SJSA1 (cell line): ENCODE measurements at places on chromosomes 7 and 10. TPM values are rescaled to one million over a fixed set of nuclear protein-coding genes. Genes with fewer than 3 reads are reported as not detected.

Gene ZNF503
- total RNA-seq = 2.6 and 6.0 TPM in 2 replicates

Gene CALHM3
- not detected in 2 replicates for total RNA-seq

Gene SHH
- total RNA-seq = not detected in 2 replicates

Gene UNCX
- not detected in 2 replicates for total RNA-seq

GRCh38 chr10:65719790-65720189 is 1206.0 kb upstream of the LRRTM3 start:
- H3K27ac ChIP-seq = no peak overlapping the region
- no peak for DNase-seq
- H3K36me3 ChIP-seq = no peaks in the 10 kb centered on the region
- no peaks in the 10 kb centered on the region for H3K27me3 ChIP-seq
- H3K4me3 ChIP-seq = no peak overlapping the region
- H3K4me1 ChIP-seq = no peaks in the 10 kb centered on the region

GRCh38 chr7:34034728-34035127 is 129.4 kb downstream of the BMPER start:
- no peaks in the 10 kb centered on the region for H3K27me3 ChIP-seq
- no peak overlapping the region for H3K4me3 ChIP-seq
- DNase-seq = no peak
- peaks cover 44% of the 10 kb centered on the region for H3K4me1 ChIP-seq
- no peaks in the 10 kb centered on the region for H3K36me3 ChIP-seq
- H3K27ac ChIP-seq = no peak overlapping the region; the same call in 1 of the 2 replicates

DNA sequence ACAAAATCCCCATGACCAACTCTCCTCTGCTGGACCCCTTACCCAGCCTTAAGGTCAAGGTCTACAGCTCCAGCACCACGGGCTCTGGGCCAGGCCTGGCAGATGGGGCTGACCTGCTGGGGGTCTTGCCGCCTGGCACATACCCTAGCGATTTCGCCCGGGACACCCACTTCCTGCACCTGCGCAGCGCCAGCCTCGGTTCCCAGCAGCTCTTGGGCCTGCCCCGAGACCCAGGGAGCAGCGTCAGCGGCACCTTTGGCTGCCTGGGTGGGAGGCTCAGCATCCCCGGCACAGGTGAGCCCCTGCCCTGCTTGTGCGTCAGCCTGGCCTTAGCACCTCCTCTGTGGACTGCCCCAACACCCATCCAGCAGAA is 27.5 kb upstream of the SLC29A3 start:
- no peak overlapping the region for H3K4me3 ChIP-seq
- H3K4me1 ChIP-seq = no peaks in the 10 kb centered on the region
- H3K27ac ChIP-seq = no peak overlapping the region
- H3K27me3 ChIP-seq = no peaks in the 10 kb centered on the region
- no peaks in the 10 kb centered on the region for H3K36me3 ChIP-seq
- DNase-seq = no peak

DNA sequence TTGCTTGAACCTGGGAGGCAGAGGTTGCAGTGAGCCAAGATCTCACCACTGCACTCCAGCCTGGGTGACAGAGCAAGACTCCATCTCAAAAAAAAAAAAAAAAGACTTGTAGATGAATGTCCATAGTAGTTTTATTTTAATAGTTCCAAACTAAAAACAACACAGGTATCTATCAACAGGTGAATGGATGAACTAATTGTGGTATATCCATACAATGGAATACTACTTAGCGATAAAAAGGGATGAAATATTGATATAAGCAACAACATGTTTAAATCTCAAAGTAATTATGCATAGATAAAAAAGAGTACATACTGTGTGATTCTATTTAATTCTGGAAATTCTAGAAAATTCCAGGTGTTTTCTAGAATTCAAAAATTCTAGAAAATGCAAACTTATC is 37.5 kb upstream of the MRPS16 start:
- H3K27ac ChIP-seq = no peak overlapping the region
- H3K36me3 ChIP-seq = no peaks in the 10 kb centered on the region
- H3K4me1 ChIP-seq = no peaks in the 10 kb centered on the region
- no peak overlapping the region for H3K4me3 ChIP-seq

GRCh38 chr7:92987538-92987937 is 130.2 kb downstream of the SAMD9 start:
- H3K4me1 ChIP-seq = peaks cover 13% of the 10 kb centered on the region
- peak overlapping the region; percentile 5; the same call in 1 of the 2 replicates for H3K27ac ChIP-seq
- H3K27me3 ChIP-seq = no peaks in the 10 kb centered on the region
- no peak for DNase-seq
- no peaks in the 10 kb centered on the region for H3K36me3 ChIP-seq

DNA sequence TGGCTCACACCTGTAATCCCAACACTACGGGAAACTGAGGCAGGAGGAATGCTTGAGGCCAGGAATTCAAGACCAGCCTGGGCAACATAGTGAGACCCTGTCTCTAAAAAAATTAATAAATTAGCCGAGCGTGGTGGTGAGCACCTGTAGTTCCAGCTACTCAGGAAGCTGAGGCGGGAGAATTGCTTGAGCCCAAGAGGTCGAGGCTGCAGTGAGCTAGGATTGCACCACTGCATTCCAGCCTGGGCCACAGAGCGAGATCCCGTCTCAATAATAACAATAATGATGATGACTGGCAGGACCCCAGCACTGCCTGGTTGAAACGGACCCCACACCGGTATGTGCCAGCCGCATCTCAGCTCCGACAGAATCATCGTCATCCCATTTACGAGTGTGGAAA is 93.0 kb downstream of the ELFN1 start:
- no peak for DNase-seq
- no peaks in the 10 kb centered on the region for H3K4me1 ChIP-seq
- H3K27me3 ChIP-seq = no peaks in the 10 kb centered on the region
- no peak overlapping the region for H3K4me3 ChIP-seq
- H3K27ac ChIP-seq = no peak overlapping the region

GRCh38 chr10:21532694-21533466 is 1.2 kb upstream of the MLLT10 start:
- DNase-seq = no peak
- H3K36me3 ChIP-seq = peaks cover 11% of the 10 kb centered on the region
- peaks cover 16% of the 10 kb centered on the region for H3K4me1 ChIP-seq
- H3K27me3 ChIP-seq = no peaks in the 10 kb centered on the region
- H3K27ac ChIP-seq = peak overlapping the region; percentile 88

GRCh38 chr7:698515-699475 is 27.7 kb upstream of the DNAAF5 start:
- no peak overlapping the region for H3K27ac ChIP-seq
- no peak for DNase-seq
- no peaks in the 10 kb centered on the region for H3K36me3 ChIP-seq
- no peaks in the 10 kb centered on the region for H3K4me1 ChIP-seq
- no peak overlapping the region for H3K4me3 ChIP-seq

DNA sequence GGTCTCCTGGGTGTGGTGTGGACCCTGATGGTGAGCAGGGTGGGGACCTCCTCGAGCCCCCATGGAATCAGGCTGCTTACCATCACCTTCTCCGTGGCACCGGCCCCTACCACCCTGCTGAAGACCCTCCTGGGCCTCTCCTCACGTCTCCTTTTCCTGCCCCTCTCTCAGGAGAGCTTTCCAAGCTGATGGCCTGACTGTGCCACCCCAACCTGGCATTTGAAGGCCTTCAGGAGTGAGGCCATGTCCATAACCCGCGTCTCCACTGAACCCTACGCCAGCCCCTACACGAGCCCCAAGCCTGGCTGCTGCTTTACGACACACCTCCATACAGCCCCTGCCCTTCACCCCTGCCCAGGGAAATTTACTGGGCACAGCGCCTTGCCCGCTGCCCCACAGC is 55.4 kb downstream of the ZRANB1 start:
- peaks cover 94% of the 10 kb centered on the region for H3K36me3 ChIP-seq
- no peak overlapping the region for H3K4me3 ChIP-seq
- no peaks in the 10 kb centered on the region for H3K27me3 ChIP-seq
- H3K4me1 ChIP-seq = no peaks in the 10 kb centered on the region
- H3K27ac ChIP-seq = no peak overlapping the region
- no peak for DNase-seq
